ENCODE measurements at places on chromosomes 1 and 21.

DNA sequence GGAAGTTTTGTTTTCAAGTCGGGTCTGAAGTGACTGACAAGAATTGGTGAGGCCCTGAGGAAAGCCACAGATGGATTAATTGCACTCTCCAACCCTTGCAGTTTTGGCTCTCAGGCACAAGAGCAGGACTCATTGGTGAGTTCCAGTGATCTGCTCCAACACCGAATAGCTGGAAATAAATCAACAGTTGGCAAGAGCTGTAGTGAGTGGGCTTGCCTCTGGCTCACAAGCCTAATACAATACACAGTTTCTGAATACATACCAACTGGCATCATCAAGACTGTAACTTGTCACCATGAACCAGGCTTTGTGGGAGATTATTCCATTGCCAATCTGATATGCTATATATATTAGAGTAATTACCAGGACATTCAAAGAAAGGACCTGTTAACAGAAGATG is 131.6 kb downstream of the GRIK1 start:
- DNase-seq: no peak

GRCh38 chr1:67534627-67535065 is 104.4 kb upstream of the SERBP1 start:
- no peak for DNase-seq

GRCh38 chr1:106749491-106749890 is 307.0 kb upstream of the PRMT6 start:
- no peak for DNase-seq

- DNase-seq: no peak
Observed at GRCh38 chr1:151918819-151919610, 9.7 kb upstream of the THEM4 start.

DNA sequence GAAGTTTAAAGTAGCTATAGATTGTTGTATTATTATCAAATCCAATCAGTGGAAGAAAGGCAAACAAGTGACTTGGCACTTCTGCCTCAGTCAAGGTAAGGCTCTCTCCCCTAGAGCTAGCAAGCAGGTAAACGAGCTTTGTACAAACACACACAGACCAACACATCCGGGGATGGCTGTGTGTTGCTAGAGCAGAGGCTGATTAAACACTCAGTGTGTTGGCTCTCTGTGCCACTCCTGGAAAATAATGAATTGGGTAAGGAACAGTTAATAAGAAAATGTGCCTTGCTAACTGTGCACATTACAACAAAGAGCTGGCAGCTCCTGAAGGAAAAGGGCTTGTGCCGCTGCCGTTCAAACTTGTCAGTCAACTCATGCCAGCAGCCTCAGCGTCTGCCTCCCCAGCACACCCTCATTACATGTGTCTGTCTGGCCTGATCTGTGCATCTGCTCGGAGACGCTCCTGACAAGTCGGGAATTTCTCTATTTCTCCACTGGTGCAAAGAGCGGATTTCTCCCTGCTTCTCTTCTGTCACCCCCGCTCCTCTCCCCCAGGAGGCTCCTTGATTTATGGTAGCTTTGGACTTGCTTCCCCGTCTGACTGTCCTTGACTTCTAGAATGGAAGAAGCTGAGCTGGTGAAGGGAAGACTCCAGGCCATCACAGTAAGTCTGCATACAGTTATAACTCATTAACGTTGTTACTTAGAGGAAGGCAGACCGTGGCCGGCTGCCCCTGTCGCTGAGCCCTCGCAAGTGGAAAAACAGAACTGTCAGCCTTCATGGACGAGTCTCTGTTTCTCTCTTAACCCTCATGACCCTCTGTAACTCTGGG is at the start of gene PALMD:
Gene PALMD (plus strand): TSS at position 415 of the 833 bp plus-strand sequence. CDS start 205 bp downstream, at position 620.
- DNase-seq: no peak

GRCh38 chr1:151411884-151412283 is 12.5 kb downstream of the PSMB4 start:
- DNase-seq: no peak

- DNase-seq: peak; percentile 53
Observed at GRCh38 chr1:50348449-50349241, 74.6 kb downstream of the DMRTA2 start.

Data from GM04504 (cell line).